NCI-H1436 treated with DMSO at 0.1 percent for 48 hours (cell line): ENCODE measurements at places on chromosomes 11 and 22.

DNA sequence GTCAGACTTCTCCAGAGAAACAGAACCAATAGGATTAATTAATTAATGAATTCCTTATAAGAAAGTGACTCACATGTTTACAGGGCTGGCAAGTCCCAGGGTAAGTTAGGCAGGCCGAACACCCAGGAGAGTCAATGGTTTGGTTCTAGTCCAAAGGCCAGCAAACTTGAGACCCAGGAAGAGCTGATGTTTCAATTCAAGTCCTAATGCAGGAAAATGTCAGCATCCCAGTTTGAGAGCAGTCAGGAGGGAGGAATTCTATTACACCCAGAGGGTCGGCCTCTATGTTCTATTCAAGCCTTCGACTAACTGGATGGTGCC is 466.0 kb downstream of the INSC start:
- DNase-seq = no peak

DNA sequence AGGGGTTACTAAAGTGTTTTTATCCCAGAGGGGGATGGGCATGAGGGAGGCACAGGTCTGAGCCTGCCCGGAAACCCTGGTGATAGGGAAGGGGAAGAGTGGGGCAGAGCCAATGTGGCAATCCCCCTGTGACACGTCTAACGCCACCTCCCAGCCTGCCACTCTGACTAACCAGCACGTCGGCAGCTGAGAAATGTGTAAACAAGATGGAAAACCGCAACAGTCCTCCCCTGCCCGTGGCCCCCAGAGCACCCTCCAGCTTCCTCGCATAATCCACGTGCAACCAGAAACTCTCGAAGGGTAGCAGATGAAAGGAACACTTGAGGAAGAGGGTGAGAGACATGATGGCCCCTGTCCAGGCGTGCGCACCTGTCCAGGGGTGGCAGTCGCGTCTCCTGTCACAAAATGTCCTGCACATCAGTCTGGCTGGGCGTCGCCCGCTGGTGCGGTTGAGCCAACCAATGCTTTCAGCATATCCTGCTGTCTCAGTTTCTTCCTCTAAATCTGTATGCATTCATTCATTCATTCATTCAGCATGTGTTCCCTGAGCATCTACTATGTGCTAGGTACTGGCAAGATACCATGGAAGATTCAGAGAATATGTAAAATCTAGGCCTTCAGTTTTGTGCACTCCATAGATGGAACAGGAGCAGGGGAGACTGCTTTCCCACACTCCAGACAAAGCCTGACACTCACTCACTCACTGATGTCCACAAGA is 4.5 kb downstream of the TMPRSS4 start:
- DNase-seq = no peak

- DNase-seq = no peak
Observed at GRCh38 chr22:39658367-39658766, 87.8 kb downstream of the CACNA1I start.

GRCh38 chr22:31637891-31638618 is 24.0 kb downstream of the PISD start:
- DNase-seq = no peak

- DNase-seq = no peak
Observed at GRCh38 chr22:48343461-48343860, 1484.2 kb downstream of the BRD1 start.

DNA sequence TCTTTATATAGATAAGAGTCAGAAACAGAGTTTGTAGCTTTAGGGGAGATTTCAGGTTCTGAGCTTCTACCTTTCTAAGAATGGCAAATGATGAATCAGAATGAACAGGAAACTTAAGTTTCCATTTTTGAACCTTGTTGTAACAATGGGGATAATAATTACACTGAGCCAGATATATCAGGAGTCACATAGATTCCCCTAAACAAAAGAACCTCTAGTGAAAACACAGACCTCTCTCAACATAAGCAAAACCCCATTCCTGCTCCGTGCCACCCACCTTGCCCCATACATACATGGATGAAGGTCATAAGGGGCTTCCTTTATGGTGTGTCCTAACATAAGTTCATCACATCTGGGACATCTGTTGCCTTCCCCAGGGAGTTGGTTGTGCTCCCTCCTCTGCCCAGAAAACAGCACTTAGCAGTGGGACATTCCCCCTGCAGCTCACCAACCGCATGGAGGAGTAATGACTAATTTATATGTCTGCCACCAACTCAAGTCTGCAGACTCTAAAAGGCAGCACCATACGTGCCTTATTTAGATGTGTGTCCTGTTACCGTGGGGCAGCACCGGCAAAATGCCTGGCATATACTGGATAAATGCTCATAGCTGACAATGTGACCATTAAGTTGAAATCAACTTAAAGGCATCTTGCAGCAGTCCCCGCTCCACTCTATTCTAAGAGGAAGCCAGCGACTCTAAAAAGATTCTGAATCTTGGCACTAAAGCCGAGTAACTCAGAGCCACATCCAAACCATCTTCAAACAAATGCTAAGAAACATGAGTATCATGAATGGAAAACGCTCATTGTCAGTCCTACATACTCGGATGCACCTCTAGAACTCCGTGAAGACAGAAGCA is 8.0 kb downstream of the JAML start:
- no peak for DNase-seq
